ENCODE measurements at places on chromosomes 4 and X.

- DNase-seq = no peak
These were observed 140.8 kb upstream of the EDNRA start for GRCh38 chr4:147340111-147340510.

DNA sequence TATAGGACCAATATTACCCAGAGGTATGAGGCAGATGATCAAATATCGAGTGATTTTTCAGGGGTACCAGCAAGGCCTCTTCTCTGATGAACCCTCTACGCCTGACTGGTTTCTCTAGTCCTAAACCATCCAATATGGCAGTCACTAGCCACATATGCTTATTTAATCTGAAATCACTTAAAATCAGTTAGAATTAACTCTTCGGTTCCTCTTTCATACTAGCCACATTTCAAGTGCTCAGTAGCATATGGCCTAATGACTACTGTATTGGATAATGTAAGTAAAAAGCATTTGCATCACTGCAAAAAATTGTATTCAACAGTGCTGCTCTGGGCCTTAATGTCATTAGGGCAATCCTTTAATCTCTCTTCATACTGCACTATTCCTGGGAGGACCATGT is 4.4 kb upstream of the APBB2 start:
- no peak for DNase-seq

GRCh38 chr4:6986072-6986780 is 56.9 kb upstream of the TADA2B start:
- DNase-seq = no peak

- DNase-seq = no peak
These were observed 73.4 kb downstream of the FRMPD3 start for GRCh38 chrX:107522901-107523300.

DNA sequence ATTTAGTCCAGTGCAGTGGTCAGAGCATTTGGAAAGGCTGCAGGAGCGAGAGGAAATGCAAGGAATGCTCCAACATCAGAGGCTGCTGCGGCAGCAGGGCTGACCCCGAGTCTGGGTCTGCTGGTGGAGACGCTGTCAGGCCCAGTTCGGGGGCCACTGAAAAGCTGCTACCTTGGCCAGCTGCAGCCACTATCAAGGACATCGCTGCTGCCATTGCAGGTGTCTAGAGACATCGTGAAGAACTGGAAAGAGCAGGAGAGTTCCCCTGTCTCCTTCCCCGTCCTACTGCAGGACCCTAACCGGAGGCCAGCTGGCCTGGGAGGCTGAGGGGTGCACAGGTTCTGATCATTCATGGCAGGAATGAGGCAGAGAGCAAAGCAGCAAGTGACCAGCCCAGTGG is 29.5 kb upstream of the GPR78 start:
- DNase-seq = no peak

GRCh38 chrX:105483011-105483410 is 262.5 kb upstream of the TEX13A start:
- no peak for DNase-seq

GRCh38 chr4:78517050-78517652 is 34.4 kb upstream of the ANXA3 start:
- no peak for DNase-seq

DNA sequence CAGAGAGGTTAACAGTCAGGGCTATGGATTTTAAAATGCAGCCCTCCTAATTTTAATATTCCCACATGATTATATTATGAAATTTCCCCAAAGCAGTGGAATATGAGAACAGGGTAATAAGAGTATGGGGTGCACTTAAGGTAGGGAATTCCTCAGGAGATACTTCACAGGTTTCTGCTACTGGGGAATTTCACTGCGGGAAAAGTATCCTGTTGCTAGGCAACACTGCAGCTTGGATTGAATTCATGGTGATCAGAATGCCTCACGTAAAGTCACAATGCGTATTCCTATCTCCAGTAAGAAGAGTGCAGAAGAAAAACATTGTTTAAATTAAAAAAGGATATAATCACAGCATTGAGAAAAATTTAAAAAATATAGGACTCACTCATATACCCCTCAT is 398.1 kb upstream of the RPS6KA3 start:
- DNase-seq = peak; percentile 9

DNA sequence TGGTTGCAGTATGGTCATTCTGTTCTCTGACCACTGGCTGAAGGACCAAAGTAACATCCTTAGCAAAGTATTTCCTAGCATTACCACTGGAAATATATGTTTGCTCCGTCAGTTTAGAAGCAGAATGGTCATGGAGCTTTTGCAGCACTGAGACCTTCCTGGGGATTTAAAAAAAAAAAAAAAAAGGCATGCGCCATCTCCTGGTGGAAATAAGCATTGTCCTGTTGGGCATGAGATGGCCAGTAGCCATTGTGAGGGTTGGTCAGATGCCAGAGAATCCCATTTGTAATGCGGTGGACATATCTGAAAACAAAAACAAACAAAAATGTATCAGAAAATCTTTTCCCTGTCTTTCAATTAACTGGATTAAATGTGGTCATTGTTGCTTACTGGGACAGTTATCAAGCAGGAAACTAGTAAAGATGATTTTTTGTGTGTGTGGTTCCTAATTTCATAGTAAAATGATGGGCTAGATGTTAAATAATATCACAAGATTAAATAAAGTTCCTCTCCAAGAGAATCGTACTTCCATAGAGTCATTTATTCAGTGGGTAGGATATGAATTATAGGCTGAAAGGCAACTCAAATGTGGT is 139.6 kb downstream of the SOWAHB start:
- DNase-seq = no peak

DNA sequence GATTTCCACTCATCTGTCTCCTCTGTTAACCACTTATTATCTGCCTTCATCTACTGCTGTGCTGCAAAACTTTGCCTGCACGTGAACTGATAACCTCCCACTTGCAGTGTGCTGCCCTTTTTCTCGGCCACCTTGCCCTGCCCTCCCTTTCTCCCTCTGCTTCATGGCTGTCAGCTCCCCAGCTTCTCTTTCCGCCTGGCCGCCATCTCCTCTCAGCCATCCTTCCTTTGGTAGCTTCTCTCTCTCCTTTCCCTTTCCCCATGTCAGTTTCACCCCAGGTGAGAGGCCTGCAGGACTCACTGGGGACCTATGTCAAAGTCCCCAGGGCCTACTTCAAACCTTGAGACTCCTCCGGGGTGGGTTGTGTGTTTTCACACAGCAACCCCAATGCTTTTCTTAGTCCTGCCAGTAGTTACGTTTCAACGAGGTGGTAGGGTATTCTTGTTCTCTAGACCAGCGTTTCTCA is 6.6 kb downstream of the MSL3 start:
- DNase-seq = no peak

DNA sequence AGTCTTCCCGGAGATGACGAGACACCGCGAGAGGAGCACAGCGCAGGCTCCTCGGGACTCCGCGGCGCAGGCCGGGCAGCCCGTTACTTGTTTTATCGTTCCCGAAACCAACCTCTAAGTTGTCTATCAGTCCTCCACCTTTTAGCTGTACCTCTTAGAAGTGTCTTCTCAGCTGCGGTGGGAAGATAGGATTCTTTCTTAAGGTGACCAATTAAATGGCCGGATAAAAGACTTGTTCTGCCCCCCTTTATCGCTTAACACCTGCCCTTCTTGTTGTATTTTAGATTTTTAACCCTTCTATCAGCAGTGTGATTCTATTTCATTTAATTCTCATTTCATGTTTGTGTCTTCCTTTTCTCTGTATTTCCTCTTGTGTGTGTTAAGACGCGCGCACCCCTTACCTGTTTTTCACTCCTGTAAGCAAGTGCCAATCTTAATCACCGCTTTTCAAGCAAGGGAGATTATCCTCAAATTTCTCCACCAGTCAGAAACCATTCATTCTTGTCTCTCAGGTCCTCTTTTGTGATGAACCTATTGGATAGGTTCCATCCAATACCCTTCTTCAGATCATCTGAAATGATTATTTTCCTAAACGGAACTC is at the start of gene SLC9B2:
Gene SLC9B2 (minus strand): TSS at position 15 of the 601 bp plus-strand sequence. CDS start 9,211 bp downstream, outside the sequence.
- DNase-seq = no peak

DNA sequence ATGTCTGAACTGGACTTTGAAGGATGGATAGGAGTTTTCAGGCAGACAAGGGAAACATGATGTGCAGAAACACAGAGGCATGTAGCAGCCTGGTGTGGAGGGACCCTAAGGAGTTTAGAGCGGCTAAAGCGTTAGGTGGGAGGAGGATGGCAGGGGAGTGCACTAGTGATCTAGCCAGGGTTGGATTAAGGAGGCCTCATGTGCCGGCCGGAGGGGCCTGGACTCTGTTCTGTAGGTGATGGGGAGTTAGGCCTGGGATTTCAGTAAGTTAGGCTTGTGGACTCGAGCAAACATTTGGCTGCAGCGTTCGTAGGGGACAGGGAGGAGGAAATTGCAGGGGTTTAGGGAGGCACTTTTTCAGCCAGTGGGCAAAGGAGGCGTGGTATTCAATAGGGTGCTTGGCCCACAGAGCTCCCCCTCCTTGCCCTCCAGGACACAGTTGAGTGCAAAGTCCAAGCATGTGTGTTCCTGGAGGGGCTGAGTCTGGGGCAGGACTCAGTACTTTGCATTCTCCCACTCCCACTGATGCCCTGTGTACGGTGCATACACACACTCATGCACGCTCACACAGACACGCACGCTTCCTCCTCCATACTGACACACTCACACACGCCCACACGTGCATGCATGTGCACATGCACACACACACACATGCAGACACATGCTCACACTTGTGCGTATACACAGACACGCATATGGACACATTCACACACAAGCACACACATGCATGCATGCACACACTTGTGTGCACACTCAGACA is 18.6 kb downstream of the PSAPL1 start:
- DNase-seq = no peak

DNA sequence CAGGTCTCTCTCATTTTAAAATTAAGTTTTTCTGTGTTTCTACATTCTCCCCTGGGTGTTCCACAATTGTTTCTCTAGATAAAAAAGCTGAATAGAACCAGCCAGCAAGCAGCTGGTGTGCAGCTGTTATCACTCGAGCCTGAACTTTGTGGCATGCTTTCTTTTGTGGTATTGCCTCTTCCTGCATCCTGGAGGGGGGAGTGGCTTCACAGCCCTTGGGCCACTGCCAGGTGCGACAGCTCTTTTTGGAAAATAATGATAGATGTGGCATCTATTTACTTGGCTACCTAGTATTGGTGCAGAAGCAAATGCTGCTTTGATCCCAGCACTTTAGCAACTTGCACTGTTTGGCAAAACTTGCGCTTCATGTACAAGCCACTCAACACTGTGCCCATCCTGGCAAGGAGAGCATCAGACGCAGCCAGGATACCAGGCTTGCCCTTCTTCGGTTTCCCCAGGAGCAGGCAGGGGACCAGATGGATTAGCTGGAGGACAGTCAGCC is 69.4 kb downstream of the HMGB2 start:
- no peak for DNase-seq

- DNase-seq = no peak
These were observed 32.6 kb downstream of the HMX1 start for GRCh38 chr4:8838961-8839431.

- no peak for DNase-seq
These were observed 669 bp downstream of the IRF2 start for GRCh38 chr4:184473499-184474262.

DNA sequence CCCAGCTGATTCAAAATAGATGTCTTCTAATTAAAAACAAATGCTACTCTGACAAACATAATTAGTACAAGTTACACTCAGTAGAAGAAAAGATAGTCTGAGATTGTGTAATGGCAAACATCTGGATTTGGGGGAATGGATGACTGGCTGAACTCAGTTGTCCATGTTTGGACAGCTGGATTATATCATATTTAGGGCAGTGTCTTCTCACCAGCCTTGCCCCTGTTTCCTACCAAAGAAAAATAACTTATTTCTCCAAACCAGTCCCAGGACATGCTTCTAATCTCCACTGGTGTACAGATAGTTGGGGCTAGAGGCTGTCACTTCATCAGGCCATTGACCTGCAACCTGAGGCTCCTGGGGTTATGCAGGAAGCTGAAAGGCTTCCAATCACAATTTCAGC is 237.3 kb downstream of the USP46 start:
- DNase-seq = no peak

DNA sequence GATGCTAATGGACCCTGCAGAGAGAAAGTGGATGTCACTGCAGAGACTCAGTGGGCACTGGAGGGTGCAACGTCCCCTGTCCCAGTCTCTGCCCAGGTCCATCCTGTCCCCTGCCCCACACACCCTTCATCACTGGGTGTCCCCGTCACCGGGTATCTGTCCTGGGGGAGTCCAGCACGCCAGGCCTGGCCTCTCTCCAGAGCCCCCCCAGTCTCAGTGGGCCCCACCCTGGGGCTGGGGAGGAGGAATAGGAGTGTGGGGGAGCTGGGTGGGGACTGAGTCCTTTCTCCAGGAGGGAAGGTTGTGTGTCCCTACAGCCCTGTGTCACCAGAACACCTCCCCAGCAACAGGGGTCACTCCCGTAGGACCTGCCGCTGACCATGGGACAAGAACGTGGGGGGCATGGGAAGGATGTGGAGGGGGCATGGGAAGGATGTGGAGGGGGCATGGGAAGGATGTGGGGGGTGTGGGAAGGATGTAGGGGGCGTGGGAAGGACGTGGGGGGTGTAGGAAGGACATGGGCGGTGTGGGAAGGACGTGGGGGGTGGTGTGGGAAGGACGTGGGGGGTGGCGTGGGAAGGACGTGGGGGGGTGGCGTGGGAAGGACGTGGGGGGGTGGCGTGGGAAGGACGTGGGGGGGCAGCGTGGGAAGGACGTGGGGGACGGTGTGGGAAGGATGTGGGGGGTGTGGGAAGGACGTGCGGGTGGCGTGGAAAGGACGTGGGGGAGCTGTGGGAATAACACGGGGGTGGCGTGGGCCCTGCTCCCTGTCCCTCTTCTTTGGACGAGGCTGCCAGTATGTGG is 21.0 kb upstream of the SPON2 start:
- no peak for DNase-seq

- DNase-seq = no peak
These were observed 171.1 kb downstream of the LARP7 start for GRCh38 chr4:112808001-112808400.

- DNase-seq = peak; percentile 91
These were observed 241.4 kb upstream of the PGRMC2 start for GRCh38 chr4:128528793-128529553.

DNA sequence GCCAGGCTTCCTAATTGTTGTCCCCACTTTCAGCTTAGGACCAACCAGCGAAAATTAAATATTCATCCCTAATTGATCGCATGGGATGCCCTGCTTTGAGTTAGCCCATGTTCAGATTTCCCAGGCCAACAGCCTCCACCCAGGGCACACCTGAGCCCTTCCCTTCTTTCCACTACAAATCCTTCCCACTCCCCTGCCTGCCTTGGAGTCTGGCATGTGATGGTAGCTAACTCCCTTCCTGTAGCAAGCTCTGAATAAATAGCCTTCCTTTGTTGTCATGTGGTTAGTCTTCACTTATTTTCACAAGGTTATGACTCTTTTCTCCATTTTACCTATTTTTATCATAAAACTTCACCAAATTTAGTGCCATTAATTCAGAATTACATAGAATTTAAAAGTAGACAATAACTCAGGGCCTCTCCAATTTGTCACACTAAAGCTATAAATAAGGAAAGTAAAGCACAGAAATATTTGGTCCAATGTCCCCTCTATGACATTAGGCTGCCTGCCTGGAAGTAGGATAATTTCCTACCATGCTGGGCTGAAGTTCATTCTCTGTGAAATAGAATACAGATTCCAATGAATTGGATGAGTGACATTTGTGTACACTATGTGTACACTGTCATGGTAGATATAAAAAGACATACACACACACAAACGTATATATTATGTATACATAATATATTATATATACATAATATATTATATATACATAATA is 166.4 kb upstream of the CPEB2 start:
- no peak for DNase-seq
